ENCODE measurements at places on chromosomes 4 and X.

DNA sequence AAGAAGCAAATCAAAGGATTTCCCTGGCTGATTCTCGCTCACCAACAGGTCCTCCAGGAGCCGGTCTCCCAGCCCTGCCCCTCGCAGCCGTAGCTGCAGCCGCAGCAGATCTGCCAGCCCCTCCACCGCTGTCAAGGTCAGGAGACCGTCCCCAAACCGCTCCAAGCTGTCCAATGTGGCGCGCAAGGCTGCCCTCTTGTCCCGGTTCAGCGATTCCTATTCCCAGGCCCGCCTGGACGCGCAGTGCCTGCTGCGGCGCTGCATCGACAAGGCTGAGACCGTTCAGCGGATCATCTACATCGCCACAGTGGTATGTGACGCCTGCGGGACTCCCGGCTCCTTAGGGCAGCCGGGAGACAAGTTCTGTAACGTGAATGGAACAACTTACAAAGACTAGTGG is 25.6 kb downstream of the SPATA18 start:
- peak; percentile 11 for DNase-seq

GRCh38 chrX:96843566-96843965 is 40.1 kb upstream of the RPA4 start:
- peak; percentile 13 for DNase-seq

- DNase-seq, result peak; percentile 35
These were observed 17.1 kb downstream of the AFP start for GRCh38 chr4:73452953-73453700.

GRCh38 chr4:39682138-39682537 is 15.8 kb upstream of the UBE2K start:
- no peak for DNase-seq

- DNase-seq, result peak; percentile 55
These were observed 1.2 kb downstream of the CHIC2 start for GRCh38 chr4:54063229-54063628.

- no peak for DNase-seq
These were observed 868.8 kb downstream of the CCSER1 start for GRCh38 chr4:90995996-90996395.

DNA sequence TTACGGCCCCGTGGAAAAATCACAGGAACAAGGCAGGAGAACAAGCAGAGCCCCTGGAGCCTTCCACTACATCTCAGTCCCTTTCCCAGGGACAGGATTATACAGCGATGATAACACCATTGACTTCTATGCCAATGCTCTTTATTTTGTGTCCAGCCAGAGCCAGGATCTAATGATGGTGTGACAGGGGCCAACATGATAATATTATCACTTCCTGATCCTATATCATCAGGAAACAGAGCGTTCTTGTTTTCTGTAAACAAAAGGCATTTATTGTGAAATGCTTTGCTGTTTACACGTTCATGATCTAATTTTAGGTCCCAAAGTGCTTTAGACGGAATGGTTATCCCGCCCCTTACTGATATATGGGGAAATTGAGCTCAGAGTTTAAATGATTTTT is 12.8 kb downstream of the TMPRSS11E start:
- no peak for DNase-seq

DNA sequence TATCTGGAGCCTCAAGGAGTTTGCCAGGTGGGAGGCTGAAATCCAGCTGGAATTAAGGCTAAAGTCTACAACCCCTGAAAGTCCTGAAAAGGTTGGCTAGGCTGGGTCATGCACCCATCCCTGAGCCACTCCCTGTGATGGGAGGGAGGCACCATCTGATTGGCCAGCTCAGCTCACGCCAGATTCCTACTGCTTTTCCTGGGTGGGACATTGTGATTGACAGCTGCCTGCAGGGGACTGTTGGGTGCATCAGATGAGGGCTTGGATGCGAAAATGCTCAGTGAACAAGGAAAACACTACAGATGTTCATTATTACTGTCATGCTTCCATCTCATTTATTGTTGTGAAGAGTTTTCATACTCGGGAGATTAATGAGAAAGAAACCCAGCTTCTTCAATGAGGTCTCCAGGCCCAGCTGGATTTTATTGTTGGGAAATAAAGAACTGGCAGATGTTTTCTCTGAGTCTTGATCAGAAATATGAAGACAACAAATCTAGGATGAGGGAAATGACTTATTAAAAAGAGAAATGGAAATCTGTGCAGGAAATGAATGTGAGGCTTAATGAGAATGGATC is 185.9 kb downstream of the STK32B start:
- no peak for DNase-seq

- no peak for DNase-seq
These were observed 321.7 kb downstream of the PPP1R2C start for GRCh38 chrX:42456176-42456700.

DNA sequence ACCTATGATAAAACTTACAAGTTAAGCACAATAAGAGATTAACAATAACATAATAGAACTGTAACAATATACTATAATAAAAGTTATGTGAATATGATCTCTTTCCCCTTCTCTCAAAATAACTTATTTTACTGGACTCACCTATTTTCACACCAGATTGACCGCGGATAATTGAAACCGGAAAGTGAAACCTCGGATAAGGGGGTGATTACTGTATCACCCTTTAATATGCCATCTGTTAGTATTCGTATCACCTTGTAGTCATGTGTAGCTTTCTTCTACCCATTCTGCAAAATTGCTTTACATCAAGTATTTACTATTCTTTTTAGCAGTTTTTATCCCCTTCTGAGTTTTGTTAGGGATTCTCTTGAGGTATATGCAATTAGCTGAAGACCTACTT is 1.8 kb downstream of the SPCS3 start:
- DNase-seq, result no peak

GRCh38 chr4:158906073-158906472 is 137.2 kb downstream of the FNIP2 start:
- DNase-seq, result no peak

DNA sequence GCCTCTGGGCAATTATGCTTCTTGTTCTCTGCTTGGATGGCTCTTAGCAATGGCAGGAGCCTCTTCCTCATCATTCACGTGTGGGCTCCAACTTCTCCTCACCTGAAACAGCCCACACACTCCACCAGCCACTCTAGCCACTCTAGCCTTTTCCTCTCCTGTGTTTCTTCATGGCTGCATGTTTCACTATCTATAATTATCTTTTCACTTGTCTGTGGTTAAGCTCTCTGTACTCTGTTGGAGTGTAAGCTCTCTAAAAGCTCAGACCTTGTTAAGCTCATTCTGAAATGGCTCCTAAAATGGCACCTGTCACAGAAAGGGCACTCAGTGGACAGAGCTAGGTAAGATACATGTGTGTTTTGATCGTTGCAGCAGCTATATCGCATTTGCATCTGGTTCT is 80.0 kb downstream of the SH3KBP1 start:
- DNase-seq, result no peak

DNA sequence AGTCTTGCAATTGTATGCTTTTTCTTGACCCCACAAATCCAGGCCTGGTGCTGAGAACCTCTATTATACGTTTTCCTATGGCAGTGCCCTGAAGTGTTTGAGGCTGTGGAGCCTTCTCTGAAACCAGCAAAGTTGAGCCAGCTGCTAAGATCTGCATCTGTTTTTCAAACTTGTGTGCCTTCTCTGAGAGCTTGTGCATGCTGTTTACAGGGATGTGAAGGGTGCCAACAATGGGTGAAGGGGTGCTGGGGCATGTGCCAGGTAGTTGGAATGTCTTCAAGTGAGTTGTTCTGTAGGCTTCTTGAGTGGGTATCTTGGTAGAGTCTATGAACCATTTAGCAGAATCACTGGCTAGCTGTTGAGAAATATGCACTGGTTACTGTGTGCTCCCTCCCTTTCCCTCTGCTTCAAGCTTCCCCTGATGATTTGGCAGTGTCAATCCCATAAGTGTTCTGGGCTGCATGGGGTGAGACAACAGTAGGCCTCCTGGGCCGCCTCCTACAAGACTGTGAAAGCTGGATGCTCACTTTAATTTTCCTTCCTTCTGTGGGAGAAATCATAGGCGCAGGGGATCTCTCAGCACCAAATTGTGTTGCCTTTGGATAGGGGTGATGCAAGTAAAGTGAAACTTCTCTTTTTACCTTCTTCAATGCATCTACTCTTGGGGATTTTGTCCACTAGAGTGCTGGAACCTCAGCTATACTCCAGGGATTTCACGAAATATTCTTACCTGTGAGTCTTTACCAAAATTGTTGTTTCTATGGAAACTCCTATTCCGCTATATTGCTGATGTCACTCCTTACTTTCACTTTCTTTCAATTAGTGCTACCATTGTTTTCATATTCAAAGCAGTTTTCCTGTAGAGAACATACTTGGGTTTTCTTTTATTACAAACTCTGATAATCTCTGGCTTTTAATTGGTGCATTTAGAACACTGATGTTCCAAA is 30.0 kb downstream of the ITM2A start:
- no peak for DNase-seq

DNA sequence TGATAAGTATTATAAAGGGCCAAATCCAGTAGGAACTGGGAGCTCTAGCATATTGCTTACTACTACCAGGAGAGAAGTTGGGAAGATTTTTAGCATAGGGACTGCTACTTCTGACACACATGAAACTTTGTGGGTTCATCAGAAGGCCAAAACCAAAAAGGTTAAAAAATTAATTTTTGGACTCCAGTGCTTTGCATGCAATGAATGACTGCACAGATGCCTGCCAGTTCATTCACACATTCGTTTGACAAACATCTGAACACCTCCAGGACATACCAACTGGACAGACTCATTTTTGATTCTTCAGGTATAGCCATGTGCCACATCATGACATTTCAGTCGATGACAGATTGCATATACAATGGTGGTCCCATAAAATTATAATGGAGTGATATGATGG is 79.8 kb downstream of the MID1IP1 start:
- no peak for DNase-seq

- no peak for DNase-seq
These were observed 93.2 kb upstream of the MAPK10 start for GRCh38 chr4:86452924-86453531.

DNA sequence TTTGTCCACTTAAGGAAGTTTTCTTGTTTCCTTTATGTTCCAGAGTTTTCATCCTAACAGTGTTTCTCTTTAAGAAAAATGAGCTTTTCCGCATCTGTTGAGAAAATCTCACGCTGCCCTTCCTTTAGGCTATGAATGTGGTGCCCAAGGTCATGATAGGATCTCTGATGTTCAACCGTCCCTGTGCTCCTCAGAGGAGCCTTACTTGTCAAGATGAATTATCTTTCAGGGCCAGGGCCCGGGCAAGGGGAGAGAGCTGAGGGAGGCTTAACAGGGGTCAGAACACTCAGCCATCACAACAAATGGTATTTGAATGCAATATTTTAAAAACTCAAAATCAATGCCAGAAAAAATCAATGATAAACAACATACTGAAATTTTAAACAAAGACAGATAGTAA is 6.2 kb upstream of the NELFA start:
- DNase-seq, result no peak

DNA sequence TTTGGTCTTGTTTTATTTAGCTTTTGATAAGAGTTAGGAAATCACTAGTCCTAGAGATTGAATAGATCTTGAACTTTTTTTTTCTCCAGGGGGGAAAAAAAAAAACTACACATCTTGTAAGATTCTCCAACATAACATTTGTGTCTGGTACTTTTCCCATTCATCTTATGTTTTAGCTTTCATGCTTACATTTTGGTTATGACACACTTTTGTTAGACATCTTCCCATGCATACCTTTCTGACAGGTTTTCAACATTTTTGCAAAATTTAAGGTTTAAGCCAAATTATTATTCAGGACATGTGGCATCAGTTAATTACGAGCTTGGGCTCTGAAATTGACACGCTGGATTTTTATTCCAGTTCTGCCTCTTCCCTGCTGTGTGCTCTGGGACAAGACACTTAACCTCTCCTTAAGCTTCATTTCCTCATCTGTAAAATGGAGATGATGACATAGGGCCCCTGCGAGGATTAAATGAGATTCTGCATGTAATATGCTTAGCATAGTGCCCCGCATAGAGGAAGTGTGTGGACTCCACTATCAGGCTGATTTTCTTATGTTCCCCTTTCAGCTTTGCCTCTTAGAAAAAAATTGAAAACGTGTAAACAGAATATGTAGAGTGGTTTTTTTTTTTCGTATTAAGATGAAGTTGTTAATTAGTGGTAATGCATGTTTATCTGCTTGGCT is 5.3 kb downstream of the KIT start:
- no peak for DNase-seq

DNA sequence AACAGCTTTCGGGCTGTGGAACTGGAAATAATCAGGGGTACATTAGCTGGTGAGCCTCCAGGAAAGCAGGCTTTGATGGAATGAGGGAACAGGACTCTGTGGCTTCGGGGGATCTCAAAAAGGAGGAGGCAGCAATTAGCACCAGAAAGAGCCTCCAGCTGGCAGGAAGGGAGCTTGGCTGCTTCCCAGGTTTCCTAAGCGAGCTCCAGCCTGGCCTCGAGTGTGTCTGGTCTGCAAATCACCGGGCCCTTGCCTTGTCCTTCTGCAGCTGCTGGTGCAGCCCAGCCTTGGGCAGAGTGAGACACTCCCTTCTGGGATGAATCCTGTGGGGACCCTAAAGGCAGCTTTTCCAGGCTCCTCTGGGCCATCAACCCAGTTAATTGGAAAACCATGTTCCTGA is 10.7 kb upstream of the PDHA1 start:
- DNase-seq, result no peak

- DNase-seq, result no peak
These were observed 597.6 kb upstream of the MAGEB2 start for GRCh38 chrX:29617725-29618124.

GRCh38 chrX:37984880-37985279 is 21.5 kb upstream of the SYTL5 start:
- DNase-seq, result no peak

- no peak for DNase-seq
These were observed 3.4 kb downstream of the DDX53 start for GRCh38 chrX:23003116-23003515.

- no peak for DNase-seq
These were observed 39.3 kb upstream of the SMARCAD1 start for GRCh38 chr4:94168321-94168720.

- no peak for DNase-seq
These were observed 601 bp upstream of the FGFBP2 start for GRCh38 chr4:15963576-15963975.

GRCh38 chr4:53562409-53562808 is 28.9 kb downstream of the LNX1 start:
- DNase-seq, result no peak

GRCh38 chrX:51496501-51497291 is at the start of gene NUDT11:
TSS of gene NUDT11 (minus strand) at chrX:51496592. CDS start at chrX:51496444, 148 bp downstream.
- peak; percentile 30 for DNase-seq

DNA sequence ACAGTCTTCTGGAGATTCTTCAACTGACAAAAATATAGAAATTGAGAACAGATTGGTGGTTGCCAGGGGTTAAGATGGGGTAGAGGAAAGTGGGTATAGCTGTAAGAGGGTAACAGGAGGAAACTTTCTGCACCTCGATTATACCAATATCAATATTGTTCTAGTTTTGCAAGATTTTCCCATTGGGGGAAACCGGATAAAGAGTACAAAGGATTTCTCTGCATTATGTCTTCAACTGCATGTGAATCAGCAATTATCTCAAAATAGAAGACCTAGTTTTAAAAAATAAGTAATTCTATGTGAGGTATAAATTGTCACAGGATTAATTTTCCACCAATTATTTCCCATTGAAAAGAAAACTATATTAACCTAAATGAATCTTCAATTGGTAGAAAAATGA is 65.7 kb downstream of the LRBA start:
- no peak for DNase-seq
